Retinal pigment epithelial cell (primary cell): ENCODE measurements at places on chromosomes 12 and 14.

GRCh38 chr14:92353447-92353846 is 30.5 kb downstream of the SLC24A4 start:
- no peak for DNase-seq

DNA sequence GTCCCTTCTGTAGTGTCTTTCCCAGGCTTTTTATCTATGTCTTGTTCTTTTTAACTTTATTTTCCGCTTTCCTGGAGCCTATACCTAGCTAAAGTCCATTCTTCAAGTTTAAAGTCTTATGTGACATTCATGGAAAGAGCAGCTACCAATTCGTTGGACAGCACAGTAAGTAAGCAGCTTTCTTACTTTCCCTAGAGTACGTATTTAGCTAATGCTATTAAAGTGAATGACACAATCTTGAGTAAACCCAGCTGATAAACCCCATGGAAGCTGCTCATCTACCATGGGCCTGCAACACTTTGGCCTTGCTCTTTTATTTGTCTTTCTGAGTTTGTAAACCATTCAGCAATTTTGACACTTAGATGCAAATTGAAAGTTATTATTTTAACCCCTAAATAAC is 30.0 kb downstream of the ALX1 start:
- no peak for DNase-seq

GRCh38 chr12:57765698-57766463 is 997 bp downstream of the CYP27B1 start:
- DNase-seq, result no peak

DNA sequence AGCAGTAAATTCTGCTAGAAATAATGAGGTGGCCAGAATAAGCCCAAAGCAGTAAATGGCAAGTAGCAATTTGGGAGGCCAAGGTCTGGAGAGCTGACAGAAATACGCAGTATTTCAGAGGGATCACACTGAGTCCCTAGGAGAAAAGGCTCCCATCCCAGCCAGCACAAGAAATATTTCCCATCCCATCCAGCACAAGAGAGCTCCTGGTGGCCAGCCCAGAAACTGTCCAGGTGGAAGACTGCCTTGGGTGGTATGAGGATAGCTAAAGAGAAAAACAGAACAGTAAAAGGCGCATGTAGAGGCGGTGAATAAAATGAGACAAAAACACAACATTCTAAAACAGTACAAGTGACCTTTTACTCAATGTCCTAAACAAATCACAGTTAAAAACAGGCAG is 120.7 kb downstream of the HECTD4 start:
- no peak for DNase-seq

GRCh38 chr12:78232756-78233155 is 402.1 kb downstream of the NAV3 start:
- DNase-seq, result no peak

GRCh38 chr12:68831751-68832503 is 23.9 kb downstream of the MDM2 start:
- DNase-seq, result no peak

GRCh38 chr12:33357181-33357580 is 82.4 kb downstream of the SYT10 start:
- DNase-seq, result no peak

- DNase-seq, result no peak
Measured at GRCh38 chr12:132746613-132747012, 15.0 kb downstream of the ANKLE2 start.

- DNase-seq, result no peak
Measured at GRCh38 chr12:11884706-11885105, 186.0 kb upstream of the BCL2L14 start.

DNA sequence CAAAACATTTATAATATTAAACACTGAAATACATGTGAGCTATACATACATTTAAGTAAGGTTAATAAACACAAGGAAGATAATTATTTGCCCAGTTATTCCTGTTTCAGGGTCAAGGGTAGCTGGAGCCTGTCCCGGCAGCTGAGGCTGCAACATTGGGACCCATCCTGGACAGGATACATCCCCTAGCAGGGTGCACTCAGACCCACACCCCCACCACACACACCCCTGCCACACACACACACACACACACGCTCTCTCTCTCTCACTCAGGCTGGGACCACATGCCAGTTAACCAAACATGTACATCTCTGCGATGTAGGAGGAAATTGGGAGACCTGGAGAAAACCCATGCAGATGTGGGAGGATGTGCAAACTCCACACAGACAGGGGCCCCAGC is 112.6 kb upstream of the TMCC3 start:
- DNase-seq, result no peak

DNA sequence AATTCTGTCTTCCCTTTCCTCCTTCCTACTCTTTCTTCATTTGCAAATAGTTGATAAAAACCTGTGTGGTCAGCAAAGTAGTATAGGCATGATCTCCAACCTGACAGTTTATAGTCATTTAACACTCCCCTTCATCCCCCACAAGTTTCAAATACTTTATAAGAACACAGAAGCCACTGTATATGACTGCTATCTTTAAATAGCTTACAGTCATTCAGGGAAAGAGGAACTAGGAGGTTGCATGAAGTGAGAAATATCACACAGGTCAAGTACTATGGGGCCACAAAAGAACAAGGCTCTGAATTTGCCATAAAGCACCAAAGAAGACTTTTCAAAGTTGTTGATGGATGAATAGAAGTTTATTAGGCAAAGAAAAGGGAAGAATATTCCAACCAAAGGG is 431.3 kb downstream of the NPAS3 start:
- no peak for DNase-seq

- DNase-seq, result no peak
Measured at GRCh38 chr12:115946092-115946491, 331.4 kb downstream of the MED13L start.

DNA sequence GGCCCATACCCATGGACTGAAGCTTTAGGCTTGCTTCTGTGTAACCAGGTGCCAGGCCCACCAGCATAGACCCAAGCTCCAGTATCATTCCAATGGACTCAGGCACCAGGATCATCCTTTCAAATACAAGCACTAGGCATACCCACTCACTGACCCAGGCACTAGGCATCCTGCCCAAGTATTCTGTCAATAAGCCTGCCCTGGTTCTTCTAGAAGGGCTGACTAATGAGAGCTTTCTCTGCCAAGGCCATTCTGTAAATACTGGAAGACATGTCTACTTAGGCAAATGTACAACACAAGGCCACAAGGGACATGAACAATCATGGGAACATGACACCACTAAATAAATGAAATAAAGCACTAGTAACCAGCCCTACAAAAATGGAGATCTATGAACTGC is 352.2 kb downstream of the FSCB start:
- DNase-seq, result no peak

- DNase-seq, result no peak
Measured at GRCh38 chr12:7646178-7646475, 19.6 kb downstream of the APOBEC1 start.

DNA sequence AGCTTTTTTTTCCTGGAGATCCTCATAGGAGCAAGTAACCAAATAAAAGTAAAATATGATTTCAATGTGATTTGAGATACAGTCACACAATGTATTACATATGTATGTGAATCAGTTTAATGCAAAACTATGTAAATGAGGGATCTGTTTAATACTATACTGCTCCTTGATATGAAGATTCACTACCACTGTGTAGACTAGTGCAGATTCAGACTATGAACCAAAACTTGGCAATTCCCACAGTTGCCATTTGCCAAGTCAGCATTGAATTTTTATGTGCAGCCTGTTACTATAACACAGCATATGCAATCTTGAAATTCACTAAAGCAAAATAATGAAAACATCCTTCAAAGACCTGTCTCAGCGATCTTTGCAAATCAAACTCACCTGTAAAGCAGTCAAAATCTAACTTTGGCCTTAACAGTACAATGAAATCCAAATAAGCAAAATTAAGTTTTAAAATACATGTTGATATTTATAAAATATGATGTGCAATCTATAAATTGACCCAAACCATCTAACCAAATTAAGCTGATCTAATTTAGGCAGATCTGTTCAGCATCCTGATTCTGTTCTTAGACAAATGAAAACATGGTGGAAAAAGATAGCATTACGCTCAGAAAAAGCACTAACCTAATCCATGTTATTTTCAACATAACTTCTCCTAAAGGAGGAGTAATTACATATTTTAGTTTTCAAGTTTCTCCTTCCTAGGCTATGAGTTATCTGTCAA is 25.5 kb upstream of the LMNTD1 start:
- no peak for DNase-seq

DNA sequence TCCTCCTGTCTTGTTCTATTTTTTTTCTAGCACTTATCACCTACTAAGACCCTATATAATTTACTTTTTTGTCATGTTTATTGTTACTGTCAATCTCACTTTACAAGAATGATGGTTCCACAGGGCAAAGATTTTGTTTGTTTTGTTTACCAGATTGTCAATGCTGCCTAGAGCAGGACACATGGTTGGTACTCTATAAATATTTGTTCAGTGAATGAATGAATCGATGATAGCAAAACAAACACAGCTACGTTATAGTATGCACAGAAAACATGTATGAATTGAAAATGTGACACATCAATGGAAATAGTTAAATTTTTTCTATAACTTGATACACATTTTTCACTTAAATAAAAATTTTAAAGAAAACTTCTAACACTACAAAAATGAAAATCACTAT is 67.1 kb upstream of the KRR1 start:
- no peak for DNase-seq

GRCh38 chr14:101363880-101364391 is 197.4 kb upstream of the DIO3 start:
- no peak for DNase-seq

- peak; percentile 1 for DNase-seq
Measured at GRCh38 chr14:29016050-29016900, 249.7 kb downstream of the FOXG1 start.

- DNase-seq, result no peak
Measured at GRCh38 chr12:47802312-47802711, 17.4 kb downstream of the HDAC7 start.

DNA sequence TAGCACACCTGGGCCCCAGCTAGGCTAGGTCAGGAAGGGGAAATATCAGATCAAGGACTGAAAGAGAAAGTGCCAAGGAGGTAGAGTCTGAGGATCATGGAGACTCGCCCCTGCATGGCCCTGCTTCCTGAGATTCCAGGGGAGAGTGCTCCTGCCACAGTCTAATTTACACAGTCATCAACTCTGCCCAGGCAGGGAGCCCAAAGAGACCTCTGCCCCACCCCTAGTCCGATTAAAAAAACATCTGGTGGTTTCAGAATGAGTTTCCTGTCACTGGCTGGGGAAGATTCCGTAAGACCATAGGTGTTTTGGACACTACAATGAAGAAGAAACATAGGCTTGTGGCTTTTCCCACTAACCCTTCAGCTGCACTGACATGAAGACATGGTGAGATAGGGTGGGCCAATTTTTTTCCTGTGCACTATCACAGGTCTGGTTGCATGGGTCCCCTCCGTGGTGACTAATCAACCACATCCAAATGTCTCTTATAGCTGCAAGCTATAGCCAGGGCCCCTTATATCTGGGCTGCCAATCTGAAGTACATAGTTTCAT is 31.5 kb upstream of the GZMB start:
- no peak for DNase-seq

DNA sequence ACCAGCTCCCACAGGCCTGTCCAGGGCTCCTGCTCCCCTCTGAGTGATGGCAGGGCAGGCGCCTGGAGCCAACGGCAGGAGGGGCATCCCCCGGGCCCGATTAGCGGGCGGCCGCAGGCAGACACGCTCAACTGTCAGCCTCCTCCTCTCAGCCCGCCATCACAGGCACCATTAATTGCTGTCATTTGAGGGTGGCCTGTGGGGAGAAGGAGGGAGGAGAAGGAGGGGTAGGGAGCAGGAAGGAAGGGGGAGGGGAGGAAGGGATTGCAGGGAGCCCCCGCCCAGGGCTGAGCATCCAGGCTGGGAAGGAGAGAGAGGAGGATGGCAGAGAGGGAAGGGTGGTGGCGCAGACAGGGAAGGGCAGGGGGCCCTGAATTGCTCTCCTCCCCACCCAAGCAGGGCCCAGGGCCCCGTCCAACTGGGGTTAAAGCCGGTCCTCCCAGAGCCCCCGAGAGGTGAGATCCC is 36.1 kb downstream of the NCOR2 start:
- DNase-seq, result no peak

DNA sequence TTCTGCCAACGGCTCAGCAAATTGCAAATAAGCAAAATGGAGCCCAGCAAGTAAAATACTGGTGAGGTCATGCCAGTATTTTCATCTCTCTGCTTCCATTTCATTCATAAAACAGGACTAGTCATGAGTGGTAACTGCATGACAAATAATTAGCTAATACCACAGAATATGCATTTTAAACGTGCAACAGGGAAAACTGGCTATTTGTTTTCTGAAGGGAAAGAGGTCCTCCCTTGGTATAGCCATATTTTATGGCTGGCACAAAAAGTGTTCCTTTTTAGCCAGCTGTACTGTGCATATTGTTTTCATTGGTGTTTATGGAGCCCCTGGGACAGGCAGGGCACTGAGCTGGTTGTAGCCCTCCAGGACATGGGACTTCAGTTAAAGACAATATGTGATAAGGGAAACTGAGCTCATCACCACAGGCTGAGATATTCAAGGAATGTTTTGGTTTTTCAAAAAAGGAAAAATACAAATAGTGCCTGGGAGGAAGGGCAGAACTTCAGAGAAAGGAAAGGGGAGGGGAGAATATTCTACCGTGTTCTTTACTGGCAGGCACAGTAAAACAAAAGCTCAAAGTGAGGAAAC is 26.1 kb upstream of the FOXN3 start:
- DNase-seq, result no peak

DNA sequence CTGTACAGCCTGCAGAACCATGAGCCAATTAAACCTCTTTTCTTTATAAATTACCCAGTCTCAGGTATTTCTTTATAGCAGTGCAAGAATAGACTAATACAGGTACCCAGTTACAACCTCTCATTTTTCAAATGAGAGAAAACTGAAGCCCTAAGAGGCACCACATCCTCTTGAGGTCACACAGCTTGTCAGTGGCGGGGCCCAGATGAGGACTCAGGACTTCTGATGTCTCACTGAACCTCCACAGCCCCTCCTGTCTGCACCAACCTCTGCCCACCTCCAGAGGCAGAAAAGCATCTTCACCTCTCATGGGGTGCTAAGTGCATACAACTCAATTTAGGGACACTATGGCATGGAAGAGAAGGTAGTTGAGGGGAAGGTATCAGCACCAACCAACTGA is 120.7 kb downstream of the CRACR2A start:
- no peak for DNase-seq

GRCh38 chr14:68394764-68395143 is 398.1 kb downstream of the ZFP36L1 start:
- DNase-seq, result no peak

DNA sequence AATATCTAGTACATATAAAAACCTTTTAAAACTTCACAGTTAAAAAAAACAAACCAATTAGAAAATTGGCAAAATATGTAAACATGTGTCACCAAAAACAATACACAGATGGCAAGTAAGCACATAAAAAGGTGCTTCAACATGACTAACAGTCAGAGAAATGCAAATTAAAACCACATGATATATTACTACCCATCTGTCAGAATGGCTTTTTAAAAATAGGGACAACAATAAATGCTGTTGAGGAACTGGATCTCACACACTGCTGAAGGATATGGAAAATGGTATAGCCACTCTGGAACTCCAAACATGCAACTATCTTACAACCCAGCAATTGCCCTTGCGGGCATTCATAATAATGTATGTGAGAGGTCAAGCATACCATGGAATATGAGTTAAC is 1153.6 kb downstream of the FLRT2 start:
- no peak for DNase-seq

- no peak for DNase-seq
Measured at GRCh38 chr12:109650808-109651207, 62.8 kb upstream of the FAM222A start.
